Jurkat, Clone E6-1 (cell line): ENCODE measurements at places on chromosomes 12 and 14.

DNA sequence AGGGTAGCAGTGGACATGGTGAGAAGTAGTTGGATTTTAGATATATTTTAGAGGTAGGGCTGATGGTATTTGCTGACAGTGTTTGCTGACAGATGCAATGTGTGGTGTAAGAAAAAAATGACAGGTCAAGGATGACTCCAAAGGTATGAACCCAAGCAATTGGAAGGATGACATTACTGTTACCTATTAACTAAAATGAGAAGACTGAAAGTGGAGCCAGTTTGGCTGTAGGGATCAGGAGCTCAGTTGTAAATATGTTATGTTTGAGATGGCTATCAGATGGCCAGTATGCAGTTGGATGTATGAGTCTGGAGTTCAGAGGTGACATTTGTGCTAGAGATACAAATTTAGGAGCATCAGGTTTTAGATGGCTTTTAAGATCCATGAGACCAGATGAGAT is 17.4 kb upstream of the SERPINA6 start:
- no peak for DNase-seq

DNA sequence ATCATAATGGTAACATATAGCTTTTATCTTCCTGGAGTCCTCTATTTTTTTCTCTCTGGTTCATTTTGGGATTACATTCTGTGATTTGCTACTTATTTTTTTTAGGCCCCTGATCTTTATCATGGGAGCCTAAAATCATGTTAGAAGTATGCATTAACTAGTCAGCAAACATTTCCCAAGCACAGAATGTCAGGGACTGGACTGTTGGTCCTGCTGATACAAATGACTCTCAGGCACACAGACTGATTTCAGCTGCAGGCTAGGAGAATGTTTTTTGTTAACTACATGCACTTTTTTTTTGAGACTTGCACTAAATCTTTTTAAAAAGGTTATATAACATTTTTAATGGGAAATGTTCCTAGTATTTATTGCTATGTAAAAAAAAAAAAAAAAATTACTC is 131.1 kb downstream of the ACSS3 start:
- no peak for DNase-seq

GRCh38 chr12:30823156-30823699 is 68.5 kb upstream of the CAPRIN2 start:
- DNase-seq, result no peak

DNA sequence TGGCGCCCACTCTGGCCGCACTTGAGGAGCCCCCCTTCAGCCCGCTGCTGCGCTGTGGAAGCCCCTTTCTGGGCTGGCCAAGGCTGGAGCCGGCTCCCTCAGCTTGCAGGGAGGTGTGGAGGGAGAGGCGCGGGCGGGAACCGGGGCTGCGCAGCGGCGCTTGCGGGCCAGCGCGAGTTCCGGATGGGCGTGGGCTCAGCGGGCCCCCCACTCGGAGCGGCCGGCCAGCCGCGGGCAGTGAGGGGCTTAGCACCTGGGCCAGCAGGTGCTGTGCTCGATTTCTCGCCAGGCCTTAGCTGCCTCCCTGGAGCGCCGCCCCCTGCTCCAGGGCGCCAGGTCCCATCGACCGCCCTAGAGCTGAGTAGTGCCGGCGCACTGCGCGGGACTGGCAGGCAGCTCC is 8.0 kb upstream of the VWF start:
- no peak for DNase-seq

- no peak for DNase-seq
Observed at GRCh38 chr12:2974560-2974971, 15.4 kb downstream of the TEAD4 start.
